ENCODE measurements at places on chromosomes 7 and 10. TPM values are rescaled to one million over a fixed set of nuclear protein-coding genes. Genes with fewer than 3 reads are reported as not detected.

The LIPM gene
- total RNA-seq = not detected

The HOXA13 gene
- total RNA-seq = not detected

The HOXA5 gene
- not detected for total RNA-seq

The CALCR gene
- not detected for total RNA-seq

The BHLHA15 gene
- not detected for total RNA-seq

The CADPS2 gene
- not detected for total RNA-seq

The GFRA1 gene
- not detected for total RNA-seq

The SPDYE16 gene
- total RNA-seq = 0.25 TPM

The CH25H gene
- not detected for total RNA-seq

The ACHE gene
- not detected for total RNA-seq

The OR6V1 gene
- total RNA-seq = not detected

The MMP21 gene
- total RNA-seq = 0.09 TPM

The WEE2 gene
- 0.05 TPM for total RNA-seq

The FFAR4 gene
- not detected for total RNA-seq

The MUC12 gene
- total RNA-seq = 0.48 TPM

The PFKFB3 gene
- total RNA-seq = 51.0 TPM

The ZNF479 gene
- not detected for total RNA-seq

The NODAL gene
- 0.09 TPM for total RNA-seq
